Purkinje cell (primary cell): ENCODE measurements at places on chromosomes 5 and 9. TPM values are rescaled to one million over a fixed set of nuclear protein-coding genes. Genes with fewer than 3 reads are reported as not detected.

ZNG1A gene
- polyA plus RNA-seq = 83.0 and 87.4 TPM in 2 replicates

FAM219A gene
- 9.8 and 13.3 TPM in 2 replicates for polyA plus RNA-seq

CDKN2A gene
- polyA plus RNA-seq = 28.8 and 60.3 TPM in 2 replicates

FCN2 gene
- polyA plus RNA-seq = not detected in 2 replicates

SYK gene
- not detected in 2 replicates for polyA plus RNA-seq

RNF145 gene
- polyA plus RNA-seq = 29.7 and 36.8 TPM in 2 replicates

DEPDC1B gene
- polyA plus RNA-seq = not detected in 2 replicates

JAKMIP2 gene
- polyA plus RNA-seq = 49.0 and 63.1 TPM in 2 replicates

SH3RF2 gene
- not detected in 2 replicates for polyA plus RNA-seq
